ENCODE measurements at places on chromosomes 5 and 9.

- no peak for DNase-seq
These were observed 44.8 kb downstream of the SNCAIP start for GRCh38 chr5:122356855-122357254.

DNA sequence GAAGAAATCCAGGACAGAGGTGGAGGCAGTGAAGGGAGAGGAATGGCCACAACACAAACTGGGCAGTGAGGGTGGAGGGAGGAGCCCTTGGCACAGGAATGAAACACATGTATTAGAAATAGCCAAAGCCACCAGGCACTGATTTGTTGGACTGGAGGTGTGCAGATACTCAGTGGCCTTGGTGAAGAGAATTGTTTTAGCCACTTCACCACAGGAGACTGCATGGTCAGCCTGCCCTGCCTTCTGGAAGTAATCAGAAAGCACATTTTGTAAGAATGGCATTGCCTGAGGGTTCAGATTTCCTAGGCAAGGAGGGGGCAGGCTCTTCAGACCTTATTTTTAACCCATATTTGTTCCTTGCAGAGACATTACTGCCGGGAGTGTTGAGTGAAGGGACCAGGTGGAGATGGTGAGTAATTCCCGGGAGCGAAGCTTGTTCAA, 2.2 kb downstream of the SGCD start:
- DNase-seq = no peak

GRCh38 chr5:154863291-154864080, 5.1 kb downstream of the CNOT8 start:
- DNase-seq = no peak

DNA sequence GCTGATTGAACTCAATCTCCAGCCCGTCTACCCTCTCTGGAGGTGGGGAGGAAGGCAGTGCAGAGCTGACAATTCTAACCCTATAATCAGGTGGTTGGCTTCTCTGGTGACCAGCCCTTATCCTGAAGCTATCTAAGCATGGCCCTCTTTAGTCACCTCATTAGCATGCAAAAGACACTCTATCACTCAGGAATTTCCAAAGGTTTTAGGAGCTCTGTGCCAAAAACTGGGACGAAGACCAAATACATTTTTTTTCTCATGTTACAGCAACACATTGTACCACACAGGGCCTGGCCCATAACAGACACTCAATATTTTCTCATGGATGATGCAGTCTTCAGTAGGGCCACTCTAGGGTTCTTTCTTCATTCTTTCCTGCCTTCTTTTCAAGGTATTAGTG, 118.8 kb upstream of the VLDLR start:
- no peak for DNase-seq

DNA sequence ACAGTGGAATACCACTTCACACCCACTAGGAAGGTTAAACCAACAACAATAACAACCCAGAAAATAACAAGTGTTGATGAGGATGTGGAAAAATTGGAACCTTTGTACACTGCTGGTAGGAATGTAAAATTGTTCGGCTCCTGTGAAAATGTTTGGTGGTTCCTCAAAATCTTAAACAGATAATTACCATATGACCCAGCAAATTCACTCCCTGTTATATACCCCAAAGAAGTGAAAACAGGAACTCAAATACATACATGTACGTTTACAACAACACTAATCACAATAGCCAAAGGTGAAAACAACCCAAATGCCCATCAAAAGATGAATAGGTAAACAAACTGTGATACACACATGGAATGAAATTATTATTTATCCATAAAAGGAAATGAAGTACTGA, 178.5 kb upstream of the PHYKPL start:
- no peak for DNase-seq

DNA sequence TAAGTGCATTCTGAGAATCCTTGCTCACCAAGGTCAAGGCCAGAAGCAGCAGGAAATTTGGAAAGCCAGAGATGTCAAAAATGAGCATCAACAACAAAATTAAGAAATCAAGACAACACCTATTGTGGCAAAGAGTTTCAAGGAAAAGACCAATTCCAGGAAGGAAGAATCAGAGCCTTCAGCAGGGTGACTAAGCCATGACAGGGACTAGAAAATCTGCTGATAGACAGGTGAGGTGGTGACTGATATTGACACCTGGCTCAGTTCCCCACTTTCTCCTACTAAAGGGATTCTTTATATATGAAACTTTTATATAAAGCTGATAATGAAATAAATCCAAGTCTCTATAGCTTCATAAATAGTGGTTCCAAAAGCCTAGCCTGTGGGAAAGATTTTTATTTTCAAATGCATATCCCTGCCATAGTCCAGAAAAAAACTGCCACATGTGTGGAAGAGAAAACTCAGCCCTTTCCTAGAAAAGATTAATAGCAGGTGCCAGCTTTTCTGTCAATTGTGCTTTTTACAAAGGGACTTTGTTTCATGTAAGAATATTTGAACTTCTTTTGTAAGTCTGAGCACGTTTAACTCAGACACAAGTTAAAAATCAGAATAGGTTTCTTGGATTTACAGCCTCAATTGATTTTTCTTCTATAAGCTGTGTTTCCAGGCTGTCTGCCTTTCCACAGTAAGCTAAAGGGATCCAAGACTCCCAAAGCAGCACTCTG, 81.1 kb upstream of the GRAMD2B start:
- DNase-seq = no peak

DNA sequence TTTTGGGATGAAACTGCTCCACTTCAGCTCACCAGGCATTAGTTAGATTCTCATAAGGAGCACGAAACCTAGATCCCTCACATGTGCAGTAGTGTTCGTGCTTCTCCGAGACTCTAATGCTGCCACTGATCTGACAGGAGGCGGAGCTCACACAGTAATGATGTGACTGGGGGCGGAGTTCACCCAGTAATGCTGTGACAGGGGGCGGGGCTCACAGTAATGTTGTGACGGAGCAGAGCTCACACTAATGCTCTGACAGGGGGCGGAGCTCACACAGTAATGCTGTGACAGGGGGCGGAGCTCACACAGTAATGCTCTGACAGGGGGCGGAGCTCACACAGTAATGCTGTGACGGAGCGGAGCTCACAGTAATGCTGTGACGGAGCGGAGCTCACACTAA, 27.1 kb upstream of the LRRC14B start:
- DNase-seq = no peak

DNA sequence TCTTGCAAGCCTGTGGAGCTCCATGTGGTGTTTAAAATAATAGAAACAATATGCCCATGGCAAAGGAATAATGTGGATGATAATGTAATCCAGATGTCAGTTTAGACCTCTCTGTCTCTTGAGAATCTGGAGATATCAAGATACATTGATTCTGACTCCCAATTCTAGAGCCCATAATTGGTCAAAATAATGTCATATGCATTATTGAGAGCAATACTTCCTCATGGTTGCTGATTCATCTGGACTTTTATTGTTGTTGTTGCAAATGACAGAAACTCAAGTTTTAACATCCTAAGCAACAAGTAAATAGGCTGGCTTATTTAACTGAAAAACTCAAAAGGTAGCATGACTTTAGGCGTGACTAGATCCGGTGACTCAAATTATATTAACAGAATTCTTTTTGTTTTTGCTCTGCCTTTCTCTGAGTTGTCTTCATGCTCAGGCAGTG, 152.1 kb downstream of the PCSK1 start:
- DNase-seq = no peak

- no peak for DNase-seq
These were observed 38.9 kb upstream of the TNFSF8 start for GRCh38 chr9:114969269-114969668.

DNA sequence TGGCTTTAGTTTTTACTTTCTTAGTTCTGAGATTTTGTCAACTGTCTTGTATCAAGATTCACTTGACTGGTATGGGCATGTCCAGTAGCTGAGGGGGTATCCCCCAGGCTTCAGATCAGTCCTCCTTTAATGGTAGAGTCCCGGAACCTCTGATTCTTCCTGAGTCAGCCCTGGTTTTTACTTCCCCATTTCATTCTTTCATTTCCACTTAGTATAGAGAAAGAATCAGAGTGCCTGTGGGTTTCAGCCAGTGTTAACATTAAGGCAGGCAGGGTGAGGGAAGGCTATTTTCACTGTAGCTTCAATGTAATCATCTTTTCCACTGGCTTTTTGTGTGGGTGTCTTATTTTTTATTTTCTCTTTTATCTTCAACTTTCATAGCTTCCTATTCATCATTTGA, 8.3 kb upstream of the COMMD10 start:
- DNase-seq = no peak

DNA sequence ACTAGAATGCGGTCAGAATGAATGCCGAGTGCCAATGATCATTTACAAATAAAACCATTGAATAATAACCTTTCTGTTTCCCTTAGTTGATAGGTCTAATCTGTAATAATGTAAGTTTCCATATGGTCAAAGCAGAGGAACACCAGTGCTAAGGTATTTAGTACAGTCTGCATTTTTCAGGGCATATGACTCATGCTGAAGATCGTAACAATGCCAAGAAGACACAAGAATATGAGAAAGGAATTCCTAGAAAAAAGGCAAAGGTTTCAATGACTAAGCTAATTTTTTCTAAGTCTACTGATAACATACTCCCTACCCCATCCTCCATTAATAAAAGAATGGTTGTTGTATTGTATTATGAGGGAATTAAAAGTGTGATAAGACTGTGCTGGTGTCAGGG, 2.8 kb downstream of the OR1L8 start:
- no peak for DNase-seq

GRCh38 chr5:10421896-10422691, 19.6 kb upstream of the ROPN1L start:
- no peak for DNase-seq
